AML-193 (cell line): ENCODE measurements at places on chromosomes 2 and 18.

DNA sequence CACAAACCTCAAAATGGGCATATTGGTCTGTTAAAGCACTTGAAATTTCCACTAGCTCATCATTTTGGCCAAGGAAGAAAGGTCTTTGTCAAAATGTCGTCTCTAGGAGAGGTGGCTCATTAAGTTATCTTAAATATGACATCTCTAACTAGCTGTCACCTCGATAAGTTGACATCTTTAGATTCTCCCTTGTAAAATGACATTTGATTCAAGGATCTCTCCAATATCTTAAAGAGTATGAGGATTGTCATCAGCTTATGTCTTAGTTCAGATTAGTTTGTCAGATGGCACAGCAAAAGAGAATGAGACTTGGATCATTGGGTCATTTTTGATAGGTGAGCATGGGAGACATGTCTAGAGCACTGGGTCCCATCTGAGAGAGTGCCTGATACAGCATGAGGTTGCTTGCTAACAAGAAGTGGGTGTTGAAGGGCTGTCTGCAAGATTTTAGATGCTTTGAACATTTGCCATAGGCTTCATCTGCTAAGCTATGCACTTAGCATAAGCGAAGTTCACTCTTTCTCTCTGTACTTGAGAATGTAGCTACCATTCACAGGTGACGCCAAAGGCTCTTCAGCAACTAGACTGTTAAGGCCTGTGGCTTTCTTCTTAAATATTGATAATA, 12.9 kb downstream of the PTPRM start:
- DNase-seq, result no peak

- peak; percentile 90 for DNase-seq
Measured at GRCh38 chr2:120253021-120253882, 600 bp downstream of the RALB start.

DNA sequence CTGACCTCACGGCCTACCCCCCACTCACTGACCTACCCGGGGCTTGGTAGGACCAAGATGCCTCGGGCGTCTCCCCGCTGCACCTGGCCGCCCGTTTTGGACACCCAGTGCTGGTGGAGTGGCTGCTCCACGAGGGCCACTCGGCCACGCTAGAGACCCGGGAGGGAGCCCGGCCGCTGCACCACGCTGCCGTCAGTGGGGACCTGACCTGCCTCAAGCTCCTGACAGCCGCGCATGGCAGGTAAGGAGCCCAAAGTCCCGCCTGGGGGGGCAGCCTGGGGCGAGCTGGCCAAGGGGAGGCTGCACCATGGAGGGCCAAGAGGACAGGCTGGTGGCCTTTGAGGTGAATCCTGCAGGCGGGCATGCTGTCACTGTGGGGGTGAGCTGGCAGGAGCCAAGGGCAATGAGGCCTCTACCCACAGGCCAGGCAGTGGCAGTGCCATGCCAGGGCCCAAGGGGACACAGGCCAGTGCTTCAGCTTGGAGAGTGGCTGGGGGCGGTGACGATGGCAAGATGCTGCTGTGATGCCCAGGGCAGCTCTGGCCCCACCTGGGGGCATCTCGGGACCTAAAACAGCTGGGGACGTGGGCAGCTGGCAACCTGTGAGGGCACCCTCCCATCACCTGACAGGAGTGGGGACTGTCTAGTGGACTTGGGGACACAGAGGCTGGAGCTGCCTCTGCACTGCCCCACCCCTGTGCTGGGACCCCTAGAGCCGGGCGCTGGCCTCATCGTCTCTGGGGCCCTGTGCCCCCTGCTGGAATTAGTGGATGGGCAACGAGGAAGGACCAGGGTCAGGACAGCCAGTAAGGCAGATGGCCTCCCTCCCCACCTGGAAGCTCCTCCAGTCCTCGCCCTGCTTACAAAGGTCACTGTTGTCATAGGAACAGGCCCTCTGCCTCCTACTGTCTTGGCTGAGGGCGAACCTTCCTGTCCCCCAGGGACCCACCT, 2.0 kb downstream of the ESPNL start:
- DNase-seq, result no peak

GRCh38 chr2:99734236-99734635, 244.4 kb upstream of the REV1 start:
- DNase-seq, result no peak

- no peak for DNase-seq
Measured at GRCh38 chr2:72028351-72028995, 119.2 kb downstream of the CYP26B1 start.

DNA sequence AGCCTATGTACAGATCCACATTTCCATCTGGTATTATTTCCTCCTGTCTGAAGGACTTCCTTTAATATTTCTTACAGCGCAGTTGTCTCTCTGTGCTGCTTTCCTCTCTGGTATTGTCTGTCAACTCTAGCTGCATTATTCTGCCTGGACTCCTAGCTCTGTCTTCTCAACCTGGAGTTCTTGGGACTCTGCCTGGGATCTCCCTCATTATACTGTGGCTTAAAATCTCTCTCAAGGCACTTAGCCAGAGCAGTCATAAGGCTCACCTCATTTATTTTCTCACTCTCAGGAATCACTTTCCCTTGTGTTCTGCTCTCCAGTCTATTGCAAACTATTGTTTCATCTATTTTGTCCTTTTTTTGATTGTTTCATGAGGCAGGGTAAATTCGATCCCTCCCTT, 850.4 kb downstream of the ERBB4 start:
- DNase-seq, result no peak

DNA sequence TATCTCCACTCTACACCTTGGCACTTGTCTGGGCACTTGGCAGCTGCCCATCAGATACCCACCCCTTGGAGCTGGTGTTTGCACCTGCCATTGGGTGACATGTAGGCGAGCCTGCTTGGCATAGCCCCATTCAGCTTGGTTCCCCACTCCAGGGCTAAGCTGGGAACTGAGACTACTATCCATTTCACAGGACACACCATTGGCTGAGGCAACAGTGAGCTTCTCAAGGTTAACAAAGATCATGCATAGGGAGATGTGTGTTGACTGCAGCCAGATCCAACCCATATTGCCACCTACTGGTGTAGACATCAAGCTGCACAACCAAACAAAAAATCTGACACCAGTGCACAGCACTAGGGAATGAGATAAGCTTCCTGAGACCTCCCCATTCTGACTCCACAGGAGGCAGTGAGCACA, 1389.8 kb upstream of the TMEFF2 start:
- DNase-seq, result peak; percentile 46

DNA sequence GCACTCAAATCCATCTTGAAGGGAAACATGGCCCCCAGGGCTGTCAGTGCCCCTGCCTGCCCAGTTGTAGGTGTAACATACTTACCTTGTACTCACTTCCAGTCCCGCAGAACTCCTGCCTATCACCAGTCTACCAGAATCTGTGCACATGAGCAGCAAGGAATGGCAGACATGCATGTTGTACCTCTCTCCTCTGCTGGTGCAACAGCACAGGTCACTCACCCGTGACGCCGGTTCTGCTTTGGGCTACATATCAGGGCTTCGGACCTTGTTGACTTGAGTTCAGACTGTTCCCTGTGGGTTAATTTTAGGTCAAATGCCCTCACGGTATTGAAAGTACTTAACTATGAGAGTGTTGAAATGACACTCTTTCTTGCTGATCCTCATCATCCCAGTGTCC, 215.7 kb downstream of the TPGS2 start:
- no peak for DNase-seq

GRCh38 chr18:9328776-9329175, 5.8 kb upstream of the TWSG1 start:
- no peak for DNase-seq

- DNase-seq, result no peak
Measured at GRCh38 chr18:20996418-20996817, 115.2 kb downstream of the ROCK1 start.

GRCh38 chr2:146890491-146890890, 954.3 kb upstream of the ACVR2A start:
- DNase-seq, result no peak

GRCh38 chr18:56903686-56904085, 243.2 kb upstream of the BOD1L2 start:
- no peak for DNase-seq

DNA sequence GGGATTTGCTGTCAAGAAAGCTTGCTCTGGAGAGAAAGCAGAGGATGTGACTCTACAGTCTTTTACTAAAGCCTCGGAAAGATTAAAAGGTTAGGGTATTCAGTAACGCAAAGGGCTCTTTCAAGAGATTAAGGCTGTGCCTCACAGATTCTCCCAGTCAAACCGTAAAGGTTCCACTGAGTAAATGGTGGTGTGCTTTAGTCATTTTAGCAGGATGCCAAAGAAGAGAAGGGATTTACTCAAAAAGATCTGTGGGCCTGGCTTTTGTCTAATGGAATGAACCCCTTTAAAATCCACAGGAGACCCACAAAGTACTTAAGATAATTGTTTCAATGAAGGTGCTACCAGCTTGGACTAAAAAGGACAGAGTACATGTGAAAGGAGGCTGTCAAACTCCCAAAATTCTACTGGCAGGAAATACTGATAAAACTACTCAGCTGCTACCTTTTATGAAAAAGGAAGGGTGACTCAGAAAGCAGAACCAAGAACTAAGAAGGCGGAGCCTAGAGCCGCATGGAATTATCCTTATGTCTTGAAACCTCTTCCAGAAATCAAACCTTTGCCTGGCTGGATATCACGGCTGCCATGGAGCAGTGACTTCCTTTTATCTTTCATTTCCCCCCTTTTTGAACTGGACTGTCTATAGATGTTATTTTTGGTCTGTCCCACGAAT, 670.2 kb upstream of the ZEB2 start:
- DNase-seq, result no peak

DNA sequence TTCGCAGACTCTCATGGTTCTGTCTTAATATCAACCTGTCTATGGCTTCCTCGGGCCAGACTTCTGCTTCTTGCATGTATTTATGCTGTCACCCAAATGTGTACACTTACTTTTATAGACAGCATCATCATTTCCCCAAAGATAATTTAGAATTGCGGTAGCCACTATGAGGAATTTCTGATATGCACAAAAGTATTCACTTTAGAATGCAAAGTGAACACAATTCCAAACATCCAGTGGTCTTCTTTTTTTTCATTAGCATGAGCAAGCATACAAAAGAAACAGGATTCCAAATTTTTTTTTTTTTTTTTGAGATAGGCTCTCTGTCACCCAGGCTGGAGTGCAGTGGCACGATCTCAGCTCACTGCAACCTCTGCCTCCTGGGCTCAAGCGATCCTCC, 21.0 kb upstream of the MCFD2 start:
- DNase-seq, result no peak

GRCh38 chr18:9206421-9206820, 69.8 kb downstream of the ANKRD12 start:
- no peak for DNase-seq

GRCh38 chr2:238728330-238729260, 119.3 kb upstream of the TWIST2 start:
- no peak for DNase-seq

- DNase-seq, result no peak
Measured at GRCh38 chr18:13416208-13416607, 197.6 kb downstream of the LDLRAD4 start.

GRCh38 chr18:24734058-24734457, 273.6 kb downstream of the HRH4 start:
- DNase-seq, result no peak

GRCh38 chr2:16161085-16161565, 220.8 kb downstream of the MYCN start:
- no peak for DNase-seq

GRCh38 chr2:45612285-45612684, 1.2 kb upstream of the SRBD1 start:
- no peak for DNase-seq

- no peak for DNase-seq
Measured at GRCh38 chr2:106030287-106031268, 163.5 kb downstream of the UXS1 start.

DNA sequence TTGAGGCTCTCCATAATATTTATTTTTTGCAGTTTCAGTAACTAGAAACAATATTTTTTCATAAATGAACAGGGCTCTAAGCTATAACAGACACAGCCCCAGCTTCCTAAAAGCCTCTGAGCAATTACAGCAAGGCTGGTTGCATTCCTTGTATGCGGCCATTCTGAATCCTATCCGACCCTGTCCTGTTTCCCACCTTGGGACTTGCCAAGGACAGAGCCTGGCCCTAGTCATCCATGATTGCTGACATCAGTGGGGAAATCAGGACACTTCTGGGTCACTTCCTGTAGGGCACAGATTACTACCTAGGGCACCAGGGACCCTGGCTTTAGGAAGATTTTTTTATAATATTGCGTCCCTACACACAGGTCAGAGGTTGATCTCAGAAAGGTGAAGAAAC, 5.5 kb downstream of the TMEM177 start:
- DNase-seq, result no peak
